ENCODE measurements at places on chromosomes 4 and X.

DNA sequence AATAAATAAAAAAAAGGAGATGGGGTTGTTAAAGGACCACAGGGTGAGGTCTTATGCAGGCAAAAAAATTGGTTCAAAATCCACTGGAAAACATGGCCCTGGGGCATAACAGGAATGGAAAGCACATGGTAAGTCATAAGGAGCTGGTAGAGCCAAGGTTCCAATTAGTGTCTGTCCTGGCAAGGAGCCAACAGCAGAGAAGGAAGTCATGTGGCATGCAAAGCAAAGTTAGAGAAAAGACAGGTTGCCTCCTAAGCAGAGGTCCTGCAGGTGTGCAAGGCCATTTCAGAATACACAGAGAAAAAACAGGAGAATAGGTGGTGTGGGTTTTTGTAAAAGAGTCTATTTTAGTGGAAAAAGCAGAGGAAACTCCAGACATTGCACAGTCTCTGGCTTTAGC, 1881.7 kb downstream of the ARAP2 start:
- no peak for DNase-seq

DNA sequence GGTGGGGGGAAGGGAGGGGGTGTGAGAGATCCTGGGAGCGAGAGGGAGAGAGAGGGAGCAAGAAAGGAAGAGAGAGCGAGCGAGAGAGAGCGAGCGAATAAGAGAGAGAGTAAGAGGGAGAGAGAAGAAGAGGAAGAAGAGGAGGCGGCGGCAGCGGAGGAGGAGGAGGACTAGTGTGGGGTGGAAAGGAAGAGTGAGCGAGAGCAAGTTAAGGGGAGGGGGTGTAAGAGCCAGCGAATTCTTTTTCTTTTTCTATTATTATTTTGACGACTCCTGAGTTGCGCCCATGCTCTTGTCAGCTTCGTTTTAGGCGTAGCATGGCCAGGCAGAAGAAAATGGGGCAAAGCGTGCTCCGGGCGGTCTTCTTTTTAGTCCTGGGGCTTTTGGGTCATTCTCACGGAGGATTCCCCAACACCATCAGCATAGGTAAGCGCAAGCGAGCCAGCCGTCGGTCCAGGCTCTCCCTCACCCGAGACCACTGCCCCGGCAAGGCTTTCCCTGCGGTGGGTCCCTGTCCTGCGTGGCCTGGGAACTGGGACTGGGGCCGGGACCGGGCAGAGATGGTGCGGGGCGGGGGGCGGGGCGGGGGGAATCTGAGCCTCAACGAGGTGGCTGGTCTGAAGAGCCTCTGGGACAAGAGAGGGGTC, at the start of gene GRIA3:
GRIA3 (plus strand) TSS at position 60 of the 647 bp plus-strand sequence; CDS start at position 318, 258 bp downstream.
- DNase-seq: no peak

DNA sequence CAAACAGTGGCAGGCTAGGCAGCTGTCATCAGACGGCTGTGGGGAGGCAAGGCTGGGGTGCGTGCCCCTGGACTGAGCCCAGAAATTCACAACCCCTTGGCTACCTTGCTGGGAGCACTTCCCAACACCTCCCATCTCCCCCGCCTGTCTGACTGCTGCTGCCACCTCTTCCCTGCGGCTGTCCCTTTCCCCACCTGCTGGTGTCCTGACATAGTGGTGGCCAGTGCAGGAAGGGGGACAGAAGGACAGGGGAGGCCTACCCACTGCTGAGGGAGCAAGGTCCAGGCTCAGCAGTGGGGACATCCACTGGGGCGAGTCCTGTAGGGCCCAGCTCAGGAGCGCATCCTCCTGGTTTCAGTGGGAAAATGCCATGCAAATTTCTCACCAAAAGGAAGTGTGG, 3.4 kb downstream of the ABCD1 start:
- DNase-seq: no peak

- no peak for DNase-seq
These were observed 40.5 kb downstream of the MAPK10 start for GRCh38 chr4:86319390-86319789.

DNA sequence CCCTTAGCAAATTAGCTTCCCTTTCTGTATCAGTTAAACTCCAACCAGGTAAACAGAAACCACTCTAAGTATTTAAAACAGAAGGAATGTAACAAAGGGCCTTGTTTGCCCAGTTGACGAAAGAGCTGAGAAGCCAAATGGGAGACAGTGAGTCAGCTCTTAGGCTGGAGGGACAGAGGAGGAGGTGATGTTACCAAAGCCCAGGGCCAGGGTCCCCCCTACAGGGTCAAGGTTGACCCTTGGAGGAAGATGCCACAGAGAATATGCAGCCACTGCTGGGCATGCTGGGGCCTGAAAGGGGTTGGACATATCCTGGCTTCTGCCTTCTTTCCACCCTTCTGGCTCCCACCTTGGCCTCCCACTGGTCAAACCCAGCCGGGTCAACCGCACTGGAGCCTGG, 38.3 kb upstream of the LGI2 start:
- no peak for DNase-seq

DNA sequence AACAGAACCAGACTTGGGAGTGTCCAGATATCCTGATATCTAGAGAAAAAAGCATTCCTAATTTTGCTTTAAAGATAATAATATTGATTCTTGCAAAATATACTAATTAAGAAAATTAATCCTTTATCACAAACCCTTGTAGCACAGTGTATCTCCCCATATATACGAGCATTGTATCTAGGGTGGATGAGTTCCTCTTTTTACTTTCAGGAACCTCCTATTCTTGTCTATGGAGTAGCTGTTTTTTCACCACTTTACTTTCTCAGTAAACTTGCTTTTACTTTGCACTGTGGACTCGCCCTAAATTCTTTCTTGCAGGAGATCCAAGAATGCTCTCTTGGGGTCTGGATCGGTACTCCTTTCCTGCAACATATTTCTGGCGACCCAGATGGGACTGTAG, 103.9 kb downstream of the GLUD2 start:
- DNase-seq: no peak

DNA sequence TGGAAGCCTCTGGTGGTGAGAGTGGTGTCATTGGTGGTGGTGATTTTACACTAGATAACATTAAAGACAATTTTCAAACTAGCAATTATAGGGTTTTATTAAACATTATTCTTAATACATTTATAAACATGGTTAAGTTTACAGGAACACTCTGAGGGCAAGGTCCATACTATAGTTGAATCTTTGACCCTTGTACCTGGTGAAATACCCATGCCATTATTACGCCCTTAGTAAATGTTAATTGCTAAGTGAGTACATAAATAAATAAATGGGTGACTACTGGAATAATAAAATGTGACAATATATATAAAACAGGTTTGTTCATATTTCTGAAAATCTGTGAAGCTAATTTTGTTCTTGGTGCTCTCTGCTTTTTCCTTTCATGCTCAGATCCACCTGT, 13.6 kb upstream of the CLNK start:
- no peak for DNase-seq

Data from NCI-H1048 (cell line).